Left lung (tissue), 14 donors: ENCODE measurements at places on chromosomes 11 and 22. TPM values are rescaled to one million over a fixed set of nuclear protein-coding genes. Genes with fewer than 3 reads are reported as not detected.

GRCh38 chr22:37604074-37604473, 4.6 kb upstream of the GGA1 start:
- H3K27ac ChIP-seq = no peak overlapping the region
- peaks cover 23% of the 10 kb centered on the region for H3K4me1 ChIP-seq
- H3K36me3 ChIP-seq = no peaks in the 10 kb centered on the region
- no peaks in the 10 kb centered on the region for H3K27me3 ChIP-seq

DNA sequence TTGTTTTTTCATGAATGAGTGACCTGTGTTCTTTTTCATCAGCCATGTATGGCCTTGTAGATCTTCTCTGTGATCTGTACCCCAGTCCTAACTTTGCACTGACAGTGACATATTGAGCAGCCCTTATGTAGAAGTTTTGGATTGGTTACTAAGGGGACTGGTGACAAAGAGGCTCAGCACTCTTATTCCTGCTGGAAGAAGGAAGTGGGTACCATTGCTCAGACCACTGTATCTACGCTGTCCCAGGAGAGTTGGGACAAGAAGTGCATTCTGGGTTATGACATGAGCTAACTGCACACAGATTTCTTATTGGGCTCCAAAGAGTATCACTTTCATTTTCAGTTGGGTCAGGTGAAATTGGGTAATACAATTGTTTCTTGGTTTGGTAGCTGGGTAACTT, 107.8 kb upstream of the RASSF10 start:
- DNase-seq = no peak
- H3K4me3 ChIP-seq = no peak overlapping the region
- H3K4me1 ChIP-seq = no peaks in the 10 kb centered on the region
- H3K36me3 ChIP-seq = peaks cover 16% of the 10 kb centered on the region
- no peak overlapping the region for H3K27ac ChIP-seq

DNA sequence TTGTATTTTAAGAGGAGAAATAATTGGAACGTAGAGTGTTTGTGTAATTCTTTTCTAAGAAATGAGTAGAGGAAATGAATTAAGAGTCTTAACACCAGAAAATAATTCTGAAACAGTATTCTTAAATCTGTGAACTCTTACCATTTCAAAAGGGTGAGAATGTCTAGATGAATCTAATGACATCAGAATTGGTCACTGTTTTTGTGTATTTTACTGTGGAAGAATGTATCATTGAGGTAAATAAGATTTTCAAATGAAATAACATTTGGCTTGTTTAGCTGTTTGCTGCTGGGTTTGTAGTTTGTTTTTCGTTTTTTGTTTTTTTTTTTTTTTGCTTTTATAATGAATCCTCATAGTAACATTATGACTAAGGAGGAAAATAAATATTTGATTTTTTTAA, 97.6 kb downstream of the EMSY start:
- H3K27me3 ChIP-seq = no peaks in the 10 kb centered on the region
- peaks cover 81% of the 10 kb centered on the region for H3K36me3 ChIP-seq
- no peak overlapping the region for H3K4me3 ChIP-seq
- no peak for DNase-seq

- no peak overlapping the region for H3K4me3 ChIP-seq
- no peaks in the 10 kb centered on the region for H3K36me3 ChIP-seq
- H3K27ac ChIP-seq = no peak overlapping the region
- no peaks in the 10 kb centered on the region for H3K4me1 ChIP-seq
Observed at GRCh38 chr11:82906931-82907330, 5.4 kb downstream of the DDIAS start.

DNA sequence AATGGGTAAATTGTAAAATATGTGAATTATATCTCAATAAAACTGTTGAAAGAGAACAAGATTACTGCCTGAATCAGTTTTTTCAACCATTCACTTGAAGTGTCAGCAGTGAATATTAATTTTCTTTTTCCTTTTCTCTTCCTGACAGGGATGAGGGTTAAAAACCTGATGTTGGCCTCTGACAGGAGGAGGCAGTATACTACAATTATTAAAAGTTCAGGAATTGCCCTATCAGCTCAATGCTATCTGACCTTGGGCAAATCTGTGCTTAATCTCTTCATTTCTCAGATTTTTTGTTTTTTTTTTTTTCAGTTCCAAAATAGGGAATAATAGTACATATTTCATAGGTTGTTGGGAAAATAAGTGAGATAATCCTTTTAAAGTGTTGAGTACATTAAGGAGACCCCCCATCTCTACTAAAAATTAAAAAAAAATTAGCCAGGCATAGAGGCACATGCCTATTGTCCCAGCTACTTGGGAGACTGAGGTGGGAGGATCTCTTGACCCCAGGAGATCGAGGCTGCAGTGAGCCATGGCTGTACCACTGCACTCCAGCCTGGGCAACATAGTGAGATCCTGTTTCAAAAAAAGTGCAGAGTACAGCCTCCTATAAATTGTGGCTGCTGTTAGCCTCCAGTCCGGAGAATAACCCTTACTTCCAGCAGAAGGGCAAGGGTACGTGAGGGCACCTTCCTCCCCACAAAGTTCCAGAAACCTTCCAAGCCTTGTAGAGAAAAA, 48.8 kb downstream of the TRIM44 start:
- no peaks in the 10 kb centered on the region for H3K27me3 ChIP-seq
- no peaks in the 10 kb centered on the region for H3K4me1 ChIP-seq
- no peak overlapping the region for H3K27ac ChIP-seq

- peaks cover 4% of the 10 kb centered on the region for H3K4me1 ChIP-seq
- H3K27me3 ChIP-seq = no peaks in the 10 kb centered on the region
- H3K4me3 ChIP-seq = no peak overlapping the region
- peak overlapping the region; percentile 81 for H3K27ac ChIP-seq
- H3K36me3 ChIP-seq = peaks cover 4% of the 10 kb centered on the region
Observed at GRCh38 chr22:18091478-18091877, 13.7 kb downstream of the PEX26 start.

DNA sequence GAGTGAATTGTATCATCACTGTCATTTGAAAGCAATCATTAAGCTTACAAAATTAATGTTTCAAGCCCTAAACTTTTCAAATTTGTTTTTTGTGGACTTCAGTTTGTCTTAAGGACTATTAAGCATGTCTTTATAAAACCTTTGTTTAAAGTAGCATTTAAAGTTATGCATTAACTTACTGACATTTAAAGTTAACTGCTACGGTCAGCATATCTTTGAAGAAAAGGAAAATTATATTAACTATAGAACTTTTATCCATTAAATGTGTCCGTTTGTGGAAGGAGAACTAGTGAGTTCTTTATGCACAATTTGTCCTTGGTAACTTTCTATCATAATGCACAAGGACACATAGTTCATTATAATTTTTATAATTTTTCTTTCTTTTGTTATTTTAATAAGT, 103.4 kb downstream of the FANCF start:
- H3K36me3 ChIP-seq = no peaks in the 10 kb centered on the region
- H3K4me3 ChIP-seq = no peak overlapping the region
- H3K27me3 ChIP-seq = no peaks in the 10 kb centered on the region
- DNase-seq = no peak
- H3K27ac ChIP-seq = no peak overlapping the region

GRCh38 chr11:21794306-21794705, 398.6 kb upstream of the ANO5 start:
- H3K4me1 ChIP-seq = no peaks in the 10 kb centered on the region
- no peaks in the 10 kb centered on the region for H3K36me3 ChIP-seq
- H3K4me3 ChIP-seq = no peak overlapping the region

DNA sequence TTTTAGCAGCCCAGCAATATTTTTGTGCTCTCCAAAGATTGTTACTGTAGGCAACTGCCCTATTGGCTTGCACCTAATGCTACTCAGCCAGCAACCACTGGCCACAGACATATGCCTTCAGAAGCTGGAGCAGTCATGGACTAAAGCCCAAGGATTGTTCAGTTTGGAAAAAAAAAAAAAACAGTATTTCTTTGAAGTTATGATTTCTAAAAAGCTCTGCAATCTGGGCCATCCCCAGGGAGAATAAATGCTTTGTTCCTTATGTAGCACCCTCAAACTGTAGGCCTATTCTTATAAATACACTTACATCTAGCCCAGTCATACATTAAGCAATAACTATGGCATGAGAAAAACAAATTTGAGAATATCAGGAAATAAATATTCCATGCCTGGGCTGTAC, 2190.5 kb upstream of the RAG2 start:
- H3K4me3 ChIP-seq = no peak overlapping the region
- no peak for DNase-seq
- H3K27ac ChIP-seq = no peak overlapping the region

GRCh38 chr11:548700-549603, 11.6 kb downstream of the LMNTD2 start:
- peaks cover 15% of the 10 kb centered on the region for H3K27me3 ChIP-seq
- no peaks in the 10 kb centered on the region for H3K4me1 ChIP-seq
- no peak overlapping the region for H3K27ac ChIP-seq
- no peak for DNase-seq
- no peak overlapping the region for H3K4me3 ChIP-seq

DNA sequence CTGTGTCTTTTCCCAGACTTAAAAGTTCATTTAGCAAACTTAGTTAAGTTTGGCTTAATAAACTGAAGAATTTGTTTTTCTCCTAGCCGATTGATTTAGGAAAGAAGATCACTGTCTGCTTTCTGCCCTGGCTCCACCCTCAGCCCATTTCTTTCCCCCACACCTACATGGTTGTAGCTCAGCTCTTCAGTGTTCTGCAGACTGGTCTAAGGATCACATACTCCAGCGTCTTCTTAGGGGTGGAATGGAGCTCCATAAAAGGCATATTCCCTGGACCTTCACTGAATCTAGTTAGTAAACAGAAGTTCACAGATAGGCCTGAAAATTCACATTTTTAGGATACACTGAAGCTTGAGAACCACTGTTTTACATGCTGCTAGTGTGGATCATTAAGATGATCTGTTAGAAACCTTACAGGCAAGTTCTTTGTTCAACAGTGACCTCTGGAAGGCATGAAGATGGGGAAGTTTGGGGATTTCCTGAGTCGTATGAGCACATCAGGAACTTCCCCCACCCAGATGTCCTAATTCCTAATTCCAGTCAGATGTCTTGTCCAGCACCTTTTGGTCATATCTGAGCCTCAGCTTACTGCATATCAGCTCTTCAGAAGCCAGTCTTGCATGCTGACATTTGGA, 16.8 kb downstream of the PIWIL4 start:
- H3K4me1 ChIP-seq = no peaks in the 10 kb centered on the region
- no peaks in the 10 kb centered on the region for H3K36me3 ChIP-seq
- no peak overlapping the region for H3K4me3 ChIP-seq
- H3K27ac ChIP-seq = peak overlapping the region; percentile 83
- no peak for DNase-seq

DNA sequence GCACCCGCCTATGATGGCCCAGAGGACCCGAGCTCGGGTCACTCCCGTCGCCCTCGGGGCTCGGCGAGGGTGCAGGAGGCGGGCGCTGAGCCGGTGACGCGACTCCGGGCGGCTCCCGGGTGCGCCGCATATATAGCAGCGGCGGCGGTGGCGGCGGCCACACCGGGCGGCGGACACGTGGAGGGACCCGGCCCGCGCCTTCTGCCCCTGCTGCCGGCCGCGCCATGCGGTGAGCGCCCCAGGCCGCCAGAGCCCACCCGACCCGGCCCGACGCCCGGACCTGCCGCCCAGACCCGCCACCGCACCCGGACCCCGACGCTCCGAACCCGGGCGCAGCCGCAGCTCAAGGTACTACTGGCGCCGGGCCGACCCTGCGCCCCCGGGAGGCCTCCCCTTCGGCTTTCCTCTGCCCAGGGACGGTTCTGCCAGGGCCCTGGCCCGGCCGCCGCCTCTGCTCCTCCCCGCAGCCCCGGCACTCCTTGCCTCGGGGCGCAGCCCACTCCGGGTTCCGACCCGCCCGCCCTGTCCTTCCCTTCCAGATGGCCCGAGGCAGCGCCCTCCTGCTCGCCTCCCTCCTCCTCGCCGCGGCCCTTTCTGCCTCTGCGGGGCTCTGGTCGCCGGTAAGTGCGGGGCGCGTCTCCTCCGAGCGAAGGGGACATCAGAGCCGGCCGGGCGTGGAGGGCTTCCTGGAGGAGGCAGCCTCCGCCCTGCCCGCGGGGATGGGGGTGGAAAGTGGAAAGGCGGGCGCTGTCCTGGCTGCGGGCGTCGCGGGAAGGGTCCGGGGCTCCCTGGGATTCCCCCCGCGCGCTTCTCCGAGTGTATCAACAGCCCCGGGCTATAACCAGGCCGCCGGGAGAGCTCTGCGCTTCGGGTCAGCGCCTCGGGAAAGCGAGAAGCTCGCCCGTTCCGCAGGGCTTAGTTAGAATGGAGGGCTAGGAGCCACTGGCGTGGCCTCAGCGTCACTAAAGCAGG, at the start of gene GAL:
TSS of gene GAL (plus strand) at position 160 of the 972 bp plus-strand sequence. CDS start at position 540, 380 bp downstream.
- no peak within 1 kb of the TSS for H3K27ac ChIP-seq
- H3K4me1 ChIP-seq = peaks cover 6% of the 10 kb centered on the region
- peaks cover 75% of the 10 kb centered on the region for H3K27me3 ChIP-seq
- no peaks in the 10 kb centered on the region for H3K36me3 ChIP-seq
- no peak for DNase-seq

GRCh38 chr11:78570031-78570430, 4.6 kb downstream of the NARS2 start:
- DNase-seq = no peak
- no peak overlapping the region for H3K4me3 ChIP-seq
- no peaks in the 10 kb centered on the region for H3K27me3 ChIP-seq

GRCh38 chr11:32088117-32088941, 2.5 kb upstream of the RCN1 start:
- H3K4me3 ChIP-seq = no peak overlapping the region
- no peaks in the 10 kb centered on the region for H3K36me3 ChIP-seq
- H3K4me1 ChIP-seq = peaks cover 40% of the 10 kb centered on the region
- H3K27me3 ChIP-seq = no peaks in the 10 kb centered on the region

DNA sequence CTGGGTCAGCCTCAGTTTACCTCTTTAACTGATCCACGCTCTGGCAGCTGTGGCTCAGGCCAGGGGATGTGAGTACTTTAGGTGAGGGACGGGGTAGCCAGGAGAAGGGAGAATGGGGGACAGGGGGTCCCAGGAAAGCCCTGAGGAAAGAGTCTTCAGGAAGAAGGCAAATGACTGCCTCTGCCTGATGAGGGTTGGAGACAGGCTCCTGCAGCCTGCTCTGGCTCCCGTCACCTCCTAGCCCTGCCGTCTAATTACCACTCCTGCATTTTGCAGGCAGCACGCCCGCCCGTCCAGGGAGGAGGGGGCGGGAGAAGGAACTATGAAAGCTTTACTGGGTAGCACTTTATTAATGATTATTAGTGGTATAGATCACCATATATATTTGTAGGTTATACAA, 116.6 kb downstream of the CEP164 start:
- no peak overlapping the region for H3K4me3 ChIP-seq
- H3K4me1 ChIP-seq = no peaks in the 10 kb centered on the region
- H3K27me3 ChIP-seq = peaks cover 11% of the 10 kb centered on the region
- no peaks in the 10 kb centered on the region for H3K36me3 ChIP-seq

GRCh38 chr11:8713760-8714454, 31.3 kb downstream of the RPL27A start:
- H3K27me3 ChIP-seq = no peaks in the 10 kb centered on the region
- no peak overlapping the region for H3K4me3 ChIP-seq
- H3K27ac ChIP-seq = no peak overlapping the region
- peaks cover 19% of the 10 kb centered on the region for H3K4me1 ChIP-seq

OR4D5 gene
- total RNA-seq = not detected

OR52A1 gene
- not detected for total RNA-seq

GPR83 gene
- 0.08 TPM for total RNA-seq

RIMBP3C gene
- 0.31 TPM for total RNA-seq

FGF3 gene
- total RNA-seq = not detected

SLC25A45 gene
- total RNA-seq = 8.4 TPM

OR51B5 gene
- 0.29 TPM for total RNA-seq

SUSD2 gene
- total RNA-seq = 374 TPM

PNPLA5 gene
- total RNA-seq = not detected

PGR gene
- total RNA-seq = 2.2 TPM
